NB4 (cell line): ENCODE measurements at places on chromosomes 2 and 18.
A peak's percentile ranks its signal among the peaks of the same experiment; 100 is the strongest.

DNA sequence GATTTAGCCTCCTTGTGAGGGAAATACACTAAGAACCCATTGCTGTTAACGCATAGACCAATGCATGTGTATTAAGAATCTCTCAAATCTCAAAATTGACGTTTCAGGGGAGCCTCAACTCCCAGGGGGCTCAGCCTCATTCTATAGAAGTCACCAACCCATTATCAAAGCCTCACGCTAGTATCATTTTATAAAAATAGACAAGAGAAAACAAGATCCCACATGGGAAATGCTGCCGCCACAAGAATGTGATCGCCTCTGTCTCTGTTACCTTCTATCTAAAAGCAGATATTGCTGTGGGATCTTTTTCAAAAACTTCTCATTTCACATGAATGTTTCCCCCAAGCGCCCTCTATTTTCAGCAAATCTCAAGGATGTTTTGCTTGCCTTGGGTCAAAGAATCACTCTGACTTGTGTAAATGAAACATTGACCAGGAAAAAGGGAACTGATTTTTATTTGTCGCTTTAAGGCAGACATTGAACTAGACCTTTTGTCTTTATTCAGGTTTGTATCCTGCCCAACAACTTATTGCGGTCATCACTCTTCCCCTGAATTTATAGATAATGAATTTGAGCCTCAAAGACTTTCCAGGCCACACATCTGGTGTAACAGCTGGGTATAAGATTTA is 679.0 kb upstream of the ID2 start:
- DNase-seq = no peak

GRCh38 chr2:18799397-18799796 is 210.0 kb upstream of the NT5C1B start:
- DNase-seq = no peak

DNA sequence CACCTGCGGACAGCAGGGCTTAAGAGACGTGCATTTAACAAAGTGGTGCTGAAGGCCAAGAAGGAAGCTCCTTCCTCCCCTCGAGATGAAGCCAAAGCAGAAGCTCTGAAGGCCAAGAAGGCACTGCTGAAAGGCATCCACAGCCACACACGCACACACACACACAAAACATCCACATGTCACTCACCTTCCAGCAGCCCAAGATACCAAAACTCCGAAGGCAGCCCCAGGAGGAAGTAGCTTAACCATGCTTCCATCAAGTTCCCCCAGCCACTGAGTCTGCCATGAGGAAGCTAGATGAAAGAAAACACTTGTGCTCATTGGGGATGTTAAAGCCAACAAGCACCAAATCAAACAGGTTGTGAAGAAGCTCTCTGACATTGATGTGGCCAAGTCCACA is 175.7 kb upstream of the POU3F3 start:
- no peak for DNase-seq

DNA sequence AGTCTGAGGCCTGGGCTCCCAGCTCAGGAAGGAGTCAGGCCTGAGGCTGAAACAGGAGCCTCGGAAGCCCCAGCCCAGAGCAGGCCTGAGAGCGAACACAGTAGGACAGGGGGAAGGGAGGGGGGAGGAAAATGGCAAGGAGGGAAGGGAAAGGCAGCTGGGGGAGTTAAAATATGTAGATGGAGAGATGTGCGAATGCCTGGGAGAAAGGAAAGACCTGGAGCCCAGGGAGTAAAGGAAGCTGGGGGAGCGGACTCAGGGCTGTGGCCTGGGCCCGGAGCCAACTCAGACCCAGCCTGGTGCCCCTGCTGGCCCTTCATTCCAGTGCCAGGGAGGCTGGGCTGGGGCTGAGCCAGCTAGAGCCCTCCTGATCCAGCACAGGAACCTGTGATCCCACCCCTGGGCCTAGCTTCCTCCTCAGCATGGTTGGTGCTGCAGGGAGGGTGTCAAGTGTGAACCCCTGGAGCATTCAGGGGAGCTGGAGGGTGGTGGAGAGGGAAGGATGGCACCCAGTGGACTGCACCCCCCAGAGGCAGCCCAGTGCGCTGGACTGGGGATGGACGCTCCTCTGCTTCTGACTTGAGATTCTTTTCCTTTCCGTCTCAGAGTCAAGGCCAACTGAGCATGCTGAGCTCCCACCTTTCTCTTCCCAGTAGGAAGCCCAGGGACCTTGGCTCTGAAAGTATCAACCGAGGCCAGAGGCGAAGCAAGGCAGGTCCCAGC is 46.3 kb downstream of the EMX1 start:
- DNase-seq = no peak

DNA sequence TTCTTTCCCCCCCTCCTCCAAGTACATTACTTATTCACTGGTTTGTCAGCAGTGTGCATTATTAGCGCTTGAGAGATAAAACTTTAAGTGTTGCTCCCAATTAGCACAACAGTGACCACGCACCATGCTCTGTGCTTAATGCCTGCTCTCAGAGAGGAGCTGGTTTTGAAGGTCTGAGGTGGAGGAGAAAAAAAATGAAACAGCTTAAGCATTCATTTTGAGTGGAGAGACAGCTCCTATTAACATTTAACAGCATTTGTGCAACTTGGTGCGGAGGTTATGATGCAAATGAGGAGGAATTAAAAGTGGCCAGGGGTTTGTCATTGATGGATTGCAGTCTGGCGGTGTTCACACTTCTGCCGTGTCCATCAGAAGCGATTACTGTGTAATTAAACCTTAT is 141.8 kb downstream of the FIGN start:
- DNase-seq = no peak

DNA sequence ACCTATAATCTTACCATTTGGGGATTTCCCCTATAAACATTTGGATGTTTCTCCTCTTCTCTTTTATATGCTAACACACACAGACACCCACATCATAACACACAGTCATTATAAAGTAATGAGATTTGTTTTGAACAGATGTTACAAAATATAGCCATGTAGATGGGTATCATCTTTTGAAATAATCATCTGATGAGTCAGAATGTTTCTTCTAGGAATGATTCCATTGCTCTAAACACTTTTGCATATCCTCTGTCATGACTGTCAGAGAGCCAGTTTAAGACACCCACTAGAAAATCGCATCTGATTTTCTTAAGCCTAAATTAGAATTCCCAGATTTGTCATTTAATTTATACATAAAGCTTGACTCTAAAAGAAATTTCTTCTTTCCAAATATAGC is 442.6 kb downstream of the CMPK2 start:
- no peak for DNase-seq

DNA sequence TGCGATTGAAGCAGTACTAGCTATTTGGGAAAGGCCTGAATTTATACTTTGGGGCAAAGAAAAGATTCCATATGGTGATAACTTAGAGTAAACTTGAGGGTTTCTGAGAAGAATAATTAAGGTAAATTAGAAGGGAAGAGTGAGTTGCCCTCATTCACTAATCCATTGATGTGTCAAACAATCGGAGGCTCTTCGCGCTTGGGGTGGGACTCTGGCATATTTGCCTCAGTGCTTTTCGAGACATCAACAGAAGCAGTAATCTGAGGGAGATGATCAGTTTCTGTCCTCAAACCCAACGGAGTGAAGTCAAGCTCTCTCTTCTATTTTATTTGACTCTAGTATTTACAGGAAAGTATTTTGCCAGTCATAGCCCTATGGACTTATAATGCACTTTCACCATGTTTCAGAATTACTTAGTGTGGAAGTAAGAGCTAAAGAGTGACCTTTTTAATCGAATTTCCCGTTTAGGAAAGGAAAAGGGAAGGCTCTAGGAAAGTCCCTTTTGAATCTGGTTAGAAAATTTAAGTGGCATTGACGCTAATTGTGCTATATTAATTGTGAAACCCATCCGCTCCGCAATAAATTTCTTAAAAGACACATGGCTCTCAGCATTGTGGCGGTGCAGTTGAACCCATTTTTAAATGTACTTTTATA is 1.3 kb downstream of the RAB10 start:
- DNase-seq = peak; percentile 48

DNA sequence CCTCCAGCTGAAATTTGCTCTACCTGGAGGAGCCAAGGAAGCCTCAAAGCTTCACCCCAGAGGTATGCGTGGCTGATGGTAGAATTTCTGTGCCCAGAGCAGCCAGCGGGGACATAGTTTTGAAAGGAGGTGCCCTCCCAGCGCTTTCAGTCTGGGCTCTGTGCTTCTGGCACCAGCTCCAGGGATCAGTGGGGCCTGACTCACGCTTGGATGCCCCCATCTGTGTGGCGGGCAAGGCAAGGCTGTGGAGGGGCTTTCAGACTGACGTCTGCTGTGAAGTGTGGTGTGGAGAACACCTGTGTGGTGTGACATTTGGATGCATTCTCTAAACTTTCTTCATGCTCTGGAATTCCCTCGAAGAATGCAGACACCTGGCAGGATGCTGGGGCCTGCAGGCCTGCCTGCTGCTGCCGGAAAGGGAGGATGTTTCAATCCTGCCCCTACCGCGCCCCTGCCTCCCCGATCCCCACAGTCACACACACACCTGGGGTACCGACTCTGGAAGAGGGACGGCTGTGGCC is 84.1 kb downstream of the CTIF start:
- DNase-seq = no peak

DNA sequence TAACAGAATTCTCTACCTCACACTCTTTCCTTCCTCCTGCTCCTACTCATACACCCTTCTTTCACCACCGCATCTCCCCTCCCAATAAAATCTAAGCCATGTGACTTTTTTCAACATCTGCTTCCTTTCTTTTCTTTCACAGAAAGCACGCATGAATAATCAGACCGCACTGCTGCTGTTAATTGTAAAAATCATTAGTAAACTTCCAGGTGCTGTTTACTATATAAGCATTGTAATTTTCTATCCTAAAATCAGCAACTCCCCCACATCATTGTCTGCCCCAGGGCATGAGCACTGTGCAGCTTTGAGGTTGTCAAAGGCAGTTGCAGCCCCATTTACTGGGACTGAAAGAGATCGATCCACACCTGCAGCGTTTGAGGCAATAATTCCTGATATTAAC is 782.6 kb upstream of the ID2 start:
- DNase-seq = peak; percentile 22

DNA sequence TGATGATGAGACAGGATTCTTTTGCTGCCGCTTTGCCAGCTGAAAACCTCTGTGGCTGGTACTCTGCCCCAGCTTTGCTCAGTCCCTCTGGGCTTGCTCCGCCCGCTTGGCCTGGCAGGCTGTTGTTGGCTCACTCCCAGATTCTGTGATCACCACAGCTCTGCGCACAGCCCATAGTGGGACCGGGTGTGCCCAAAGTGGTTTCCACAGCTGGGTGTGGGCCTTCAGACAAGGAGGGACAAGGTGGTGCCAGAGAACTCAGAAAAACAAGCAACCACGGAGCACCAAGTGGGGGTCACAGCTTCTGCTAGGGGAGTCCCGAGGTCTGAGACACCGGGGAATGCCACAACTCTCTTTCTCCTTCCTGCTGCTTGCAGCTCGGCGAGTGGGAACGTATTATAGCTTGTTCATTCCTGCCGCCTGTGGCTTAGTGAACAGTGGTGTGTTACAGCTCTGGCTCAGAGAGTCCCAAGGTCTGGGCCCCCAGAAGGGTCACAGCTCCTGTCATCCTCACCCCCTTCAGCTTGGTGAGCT is 9.2 kb upstream of the KYNU start:
- no peak for DNase-seq

DNA sequence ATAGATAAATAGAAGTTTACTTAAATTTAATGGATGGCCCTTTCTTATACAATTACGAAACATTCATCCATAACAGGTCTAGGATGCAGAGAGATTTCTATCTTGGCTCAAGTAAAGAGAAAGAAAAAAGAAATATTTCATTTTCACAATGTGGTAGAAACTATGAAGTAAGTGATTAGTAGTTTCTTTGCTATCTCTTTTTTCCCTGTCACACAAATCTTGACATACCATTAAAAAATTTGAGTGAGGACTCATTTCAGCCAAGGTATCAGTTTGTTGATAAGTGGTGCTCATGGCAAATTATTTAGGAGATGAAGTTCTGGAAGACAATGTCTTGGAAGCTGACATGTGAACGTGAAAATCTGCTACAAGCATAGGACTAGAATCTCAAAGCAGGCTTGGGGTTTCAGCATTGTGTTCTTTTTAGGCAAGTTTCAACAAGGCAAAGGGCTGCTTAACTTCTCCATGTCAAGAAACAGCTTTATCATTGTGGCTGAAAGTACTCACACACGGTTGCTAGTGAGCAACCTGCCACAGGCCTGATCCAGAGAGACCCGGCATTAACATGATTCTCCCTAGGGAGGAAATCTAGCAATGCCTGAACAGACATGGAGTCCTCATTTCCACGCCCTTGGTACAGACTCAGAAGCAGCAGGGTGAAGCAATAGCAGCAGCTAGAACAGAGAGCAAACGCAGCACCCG is 414.6 kb downstream of the DLGAP1 start:
- peak; percentile 31 for DNase-seq

- no peak for DNase-seq
Observed at GRCh38 chr18:2407961-2408360, 163.3 kb downstream of the METTL4 start.

DNA sequence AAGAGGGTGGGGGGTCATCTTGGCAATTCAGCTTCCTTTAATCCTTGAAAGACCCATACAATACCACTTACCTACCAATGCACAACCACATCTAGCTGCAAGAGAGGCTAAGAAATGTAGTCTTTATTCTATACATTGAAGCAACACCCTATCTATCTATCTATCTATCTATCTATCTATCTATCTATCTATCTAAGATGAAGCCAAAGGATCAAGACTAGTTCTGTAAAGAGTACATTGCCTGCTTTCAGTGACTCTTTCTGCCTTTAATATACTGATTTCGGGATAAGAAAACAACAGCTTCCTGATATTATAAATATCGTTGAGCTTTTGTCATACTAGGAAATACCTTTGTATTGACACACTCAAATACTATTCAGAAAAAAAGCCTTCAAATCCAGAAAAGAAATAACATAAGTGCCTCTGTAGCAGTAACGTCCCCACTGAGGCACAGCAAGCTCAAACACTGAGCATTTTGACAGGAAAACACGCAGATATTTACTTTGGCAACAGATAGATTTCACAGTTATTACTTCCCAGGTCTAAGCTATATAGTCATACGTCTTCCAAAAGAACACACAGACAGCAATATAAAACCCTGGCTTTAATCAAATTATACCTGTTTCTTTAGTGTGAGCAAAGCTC is 139.4 kb upstream of the SERTAD2 start:
- DNase-seq = no peak

DNA sequence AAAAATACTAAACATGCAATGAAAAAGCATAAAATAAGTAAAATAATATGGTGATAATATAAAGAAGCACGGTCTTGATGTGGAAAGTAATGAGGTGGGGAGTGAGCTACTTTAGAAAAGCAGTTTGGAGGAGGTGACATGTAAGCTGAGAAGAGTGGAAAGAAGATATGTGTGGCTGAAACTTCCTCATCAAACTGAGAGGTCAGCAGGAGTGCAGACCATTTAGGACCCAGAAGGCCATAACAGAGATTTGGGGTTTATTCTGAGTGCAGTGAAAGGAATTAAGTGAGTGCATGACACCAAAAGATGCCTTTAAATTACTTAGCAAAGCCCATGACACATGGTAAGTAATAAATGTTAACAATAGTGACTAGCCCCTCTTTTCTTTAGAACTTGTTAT is 24.4 kb upstream of the TMEM182 start:
- peak; percentile 16 for DNase-seq
